ACHN (cell line): ENCODE measurements at places on chromosomes 4 and X.
A peak's percentile ranks its signal among the peaks of the same experiment; 100 is the strongest.

DNA sequence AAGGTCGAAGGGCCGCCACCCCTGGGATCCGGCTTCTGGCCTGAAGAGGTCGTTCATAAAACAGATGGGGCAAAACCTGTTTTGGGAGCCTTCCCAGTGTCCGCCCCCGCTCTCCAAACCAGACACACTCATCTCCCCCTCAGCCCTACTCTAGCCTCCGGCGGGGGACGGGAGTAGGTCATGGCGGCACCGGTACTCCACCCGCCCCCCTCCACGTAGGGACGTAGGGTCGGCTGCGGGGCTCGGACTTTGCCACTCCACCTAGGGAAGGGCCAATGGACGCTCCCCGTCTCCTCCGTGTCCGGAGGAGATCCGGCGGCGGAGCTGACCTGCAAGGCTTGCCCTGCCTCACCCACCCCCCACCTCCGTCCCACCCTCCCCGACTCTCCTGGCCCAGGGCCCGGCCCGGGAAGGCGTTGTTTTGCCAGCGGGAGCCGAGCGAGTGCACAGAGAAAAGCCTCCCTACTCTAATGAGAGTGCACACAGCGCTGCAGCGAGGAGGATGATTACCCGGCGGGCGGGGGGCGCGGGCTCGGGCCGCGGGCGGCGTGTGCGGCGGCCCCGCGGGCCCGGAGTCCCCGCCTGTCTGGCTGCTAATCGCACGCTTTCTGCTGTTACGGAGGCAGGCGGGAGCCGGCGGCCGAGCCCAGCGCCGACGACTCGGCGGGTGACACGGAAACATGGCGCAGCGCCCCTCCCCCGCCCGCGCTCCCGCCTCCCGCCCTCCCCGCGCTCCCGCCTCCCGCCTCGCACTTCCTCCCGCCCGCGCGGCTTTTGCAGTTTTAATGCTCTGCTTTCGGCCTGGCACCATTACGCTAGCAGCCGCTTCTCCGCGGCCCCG lies 8.3 kb upstream of the BCOR start:
- peak; percentile 51 for DNase-seq

DNA sequence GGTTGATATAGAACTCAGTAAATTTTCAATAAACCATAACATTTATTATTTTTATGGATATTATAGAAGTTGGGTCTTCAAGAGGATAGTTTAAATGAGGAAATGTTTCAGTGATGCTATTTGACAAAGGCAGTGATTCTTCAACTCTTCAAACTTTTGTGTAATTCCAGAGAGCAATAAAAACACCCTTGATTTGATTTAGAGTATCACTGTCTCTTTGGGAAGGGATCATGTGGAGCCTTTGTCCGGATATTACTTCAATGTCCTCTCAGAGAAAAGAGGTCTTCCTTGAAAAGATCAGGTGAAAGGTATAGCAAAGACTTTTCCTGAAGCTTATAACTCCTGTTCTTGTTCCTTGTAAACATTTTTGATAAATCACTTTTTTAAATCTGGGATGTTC lies 23.3 kb downstream of the GLRA3 start:
- no peak for DNase-seq

- DNase-seq = no peak
Observed at GRCh38 chrX:152735860-152736511, 2.4 kb downstream of the MAGEA12 start.

GRCh38 chr4:17283251-17283650 lies 228.6 kb downstream of the QDPR start:
- DNase-seq = no peak

- DNase-seq = no peak
Observed at GRCh38 chrX:20681683-20682082, 415.0 kb upstream of the RPS6KA3 start.

GRCh38 chrX:129490330-129490729 lies 33.0 kb downstream of the SMARCA1 start:
- DNase-seq = no peak

GRCh38 chr4:56692576-56692975 lies 11.5 kb upstream of the HOPX start:
- DNase-seq = no peak

DNA sequence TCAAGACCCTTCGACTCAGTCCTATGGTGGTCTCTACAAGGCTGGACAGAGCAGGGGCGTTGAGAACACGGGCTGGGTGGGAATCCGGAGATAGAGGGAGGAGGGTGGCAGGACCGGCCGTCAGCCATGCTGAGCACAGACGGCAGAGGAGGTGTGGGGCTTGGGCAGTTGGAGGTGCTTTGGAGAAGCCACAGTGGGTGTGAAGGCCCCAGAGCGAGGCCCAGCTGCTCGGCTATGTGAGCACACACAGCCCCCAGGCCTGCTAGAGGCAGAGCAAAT lies 4.2 kb downstream of the PDE6B start:
- no peak for DNase-seq
